Activated CD8-positive, alpha-beta T cell treated with anti-CD3 and anti-CD28 coated beads for 36 hours (primary cell): ENCODE measurements at places on chromosomes 5 and 9.

DNA sequence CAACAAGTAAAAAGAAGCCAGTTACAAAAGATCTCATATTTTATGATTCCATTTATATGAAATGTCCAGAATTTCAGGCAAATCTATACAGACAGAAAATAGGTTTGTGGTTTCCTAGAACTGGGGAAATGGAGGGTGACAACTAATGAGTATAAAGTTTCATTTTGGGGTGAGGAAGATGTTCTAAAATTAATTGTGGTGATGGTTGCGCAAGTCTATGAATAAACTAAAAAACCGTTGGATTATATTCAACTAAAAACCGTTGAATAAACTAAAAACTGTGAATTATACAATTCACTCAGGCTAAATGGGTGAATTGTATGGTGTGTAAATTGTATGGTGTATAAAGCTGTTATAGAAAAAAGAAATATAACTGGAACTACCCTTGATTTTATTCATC, 47.6 kb downstream of the ADAMTS6 start:
- no peaks in the 10 kb centered on the region for H3K4me1 ChIP-seq
- DNase-seq, result no peak
- H3K4me3 ChIP-seq, result no peak overlapping the region
- no peaks in the 10 kb centered on the region for H3K27me3 ChIP-seq

GRCh38 chr9:126389992-126390391, 63.4 kb downstream of the MVB12B start:
- H3K27ac ChIP-seq, result no peak overlapping the region
- no peak overlapping the region for H3K4me3 ChIP-seq
- peaks cover 16% of the 10 kb centered on the region for H3K4me1 ChIP-seq
- H3K36me3 ChIP-seq, result peaks cover 5% of the 10 kb centered on the region
- no peak for DNase-seq

GRCh38 chr5:173028811-173029327, 27.3 kb upstream of the CREBRF start:
- H3K4me3 ChIP-seq, result no peak overlapping the region
- no peaks in the 10 kb centered on the region for H3K27me3 ChIP-seq
- H3K4me1 ChIP-seq, result peaks cover 4% of the 10 kb centered on the region
- no peak for DNase-seq
- H3K36me3 ChIP-seq, result peaks cover 8% of the 10 kb centered on the region

GRCh38 chr9:23682891-23683431, 143.1 kb downstream of the ELAVL2 start:
- no peaks in the 10 kb centered on the region for H3K27me3 ChIP-seq
- H3K4me1 ChIP-seq, result no peaks in the 10 kb centered on the region
- no peak overlapping the region for H3K27ac ChIP-seq
